Suppressor macrophage treated with lipopolysaccharide for 1 hour (primary cell): ENCODE measurements at places on chromosomes 13 and 19.

DNA sequence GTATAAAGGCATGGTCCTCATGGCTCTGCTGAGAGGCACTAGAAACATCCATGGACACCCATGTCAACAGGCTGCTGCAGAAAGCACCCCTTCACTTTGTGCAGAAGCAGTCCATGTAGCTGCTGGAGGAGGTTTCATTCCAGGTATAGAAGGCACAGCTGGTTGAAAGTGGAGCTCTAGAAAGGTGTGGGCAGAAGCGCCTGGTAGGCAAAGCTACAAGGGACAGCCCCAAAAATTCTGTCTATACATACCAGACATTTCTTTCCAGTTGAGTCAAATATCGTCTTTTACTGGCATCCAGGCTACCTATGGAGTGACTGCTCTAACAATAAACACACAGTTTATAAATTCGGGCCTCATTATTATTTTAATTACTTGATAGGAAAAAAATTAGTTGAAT lies 129.3 kb downstream of the ENOX1 start:
- DNase-seq = no peak

DNA sequence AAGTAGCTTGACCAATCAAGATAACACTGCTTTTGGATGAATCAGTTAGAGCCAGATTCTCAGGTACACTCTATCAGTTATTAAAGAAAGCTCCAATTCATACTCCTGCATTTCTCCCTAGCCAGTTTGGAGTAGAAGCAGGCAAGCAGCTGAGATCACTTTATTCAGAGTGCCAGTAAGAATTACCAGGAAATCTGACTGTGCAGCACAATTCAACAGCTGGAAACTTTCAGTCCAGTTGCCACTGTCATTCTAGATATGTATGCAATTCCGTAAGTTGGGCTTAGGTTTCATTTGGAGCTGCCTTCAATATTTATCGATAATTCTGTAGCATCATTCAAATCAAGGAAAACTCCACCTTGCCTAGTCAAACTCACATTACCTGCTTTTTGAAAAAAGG lies 2625.6 kb upstream of the PCDH20 start:
- no peak for DNase-seq

DNA sequence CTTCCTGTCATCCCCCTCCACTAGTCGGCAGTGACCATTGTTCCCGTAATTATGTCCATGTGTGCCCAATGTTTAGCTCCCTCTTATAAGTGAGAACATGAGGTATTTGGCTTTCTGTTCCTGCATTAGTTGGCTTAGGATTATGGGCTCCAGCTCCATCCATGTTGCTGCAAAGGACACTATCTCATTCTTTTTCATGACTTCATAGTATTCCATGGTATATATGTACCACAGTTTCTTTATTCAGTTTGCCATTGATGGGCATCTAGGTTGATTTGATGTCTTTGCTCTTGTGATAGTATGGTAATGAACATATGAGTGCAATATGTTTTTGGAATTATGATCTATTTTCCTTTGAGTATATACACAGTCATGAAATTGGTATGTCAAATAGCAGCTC lies 522.1 kb downstream of the DCT start:
- no peak for DNase-seq

DNA sequence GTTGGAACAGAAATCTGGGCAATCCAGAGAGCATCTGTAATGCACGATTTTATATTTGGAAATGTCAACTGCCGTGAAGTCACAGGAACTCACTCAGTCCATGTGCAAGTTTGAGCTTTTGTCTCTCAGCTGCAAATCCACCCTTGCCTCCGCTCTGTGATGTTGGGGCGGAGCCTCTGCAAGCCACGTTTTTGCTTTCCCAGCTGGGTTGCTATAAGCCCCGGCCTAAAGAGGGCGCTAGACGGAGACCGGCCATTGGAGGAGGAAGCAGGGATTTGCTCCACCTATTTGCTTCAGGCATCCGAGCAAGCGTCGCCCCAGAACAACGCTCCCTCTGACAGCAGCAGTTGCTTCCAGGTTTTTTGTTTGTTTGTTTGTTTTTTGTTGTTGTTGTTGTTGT lies 56.2 kb downstream of the TRPM4 start:
- no peak for DNase-seq

- no peak for DNase-seq
Observed at GRCh38 chr13:109476001-109476400, 310.4 kb downstream of the IRS2 start.

DNA sequence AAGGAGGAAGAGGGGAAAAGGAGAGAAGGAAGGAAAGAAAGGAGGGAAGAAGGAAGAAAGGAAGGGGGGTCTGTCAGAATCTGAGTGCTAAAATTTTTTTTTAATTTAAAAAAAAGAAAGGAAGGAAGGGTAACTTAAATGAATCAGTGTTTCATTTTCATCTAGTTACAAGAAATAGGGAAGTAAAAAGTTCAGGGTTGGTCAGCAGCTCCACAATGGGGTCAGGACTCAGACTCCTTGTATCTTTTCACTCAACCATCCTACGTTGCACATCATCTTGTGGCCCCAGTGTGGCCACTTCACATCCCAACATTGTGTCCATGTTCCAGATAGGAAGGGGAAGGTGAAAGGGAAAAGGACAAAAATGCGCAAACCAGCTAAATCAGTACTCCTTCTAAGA lies 14.3 kb upstream of the FNDC3A start:
- no peak for DNase-seq

DNA sequence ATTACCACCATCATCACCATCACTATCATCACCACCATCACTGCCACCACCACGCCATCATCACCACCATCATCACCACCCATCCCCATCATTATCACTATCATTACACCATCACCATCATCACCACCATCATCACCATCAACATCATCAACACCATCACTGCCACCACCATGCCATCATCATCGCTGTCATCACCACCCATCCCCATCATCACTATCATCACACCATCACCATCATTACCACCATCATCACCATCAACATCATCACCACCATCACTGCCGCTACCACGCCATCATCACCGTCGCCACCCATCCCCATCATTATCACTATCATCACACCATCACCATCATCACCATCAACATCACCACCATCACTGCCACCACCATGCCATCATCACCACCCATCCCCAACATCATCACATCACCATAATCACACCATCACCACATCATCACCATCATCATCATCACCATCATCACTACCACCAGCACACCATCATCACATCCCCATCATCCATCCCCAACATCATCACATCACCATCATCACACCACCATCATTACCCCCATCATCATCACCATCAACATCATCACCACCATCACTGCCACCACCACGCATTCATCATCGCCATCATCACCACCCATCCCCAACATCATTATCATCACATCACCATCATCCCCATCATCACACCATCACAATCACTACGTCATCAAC lies 61.7 kb downstream of the TUBGCP3 start:
- no peak for DNase-seq

DNA sequence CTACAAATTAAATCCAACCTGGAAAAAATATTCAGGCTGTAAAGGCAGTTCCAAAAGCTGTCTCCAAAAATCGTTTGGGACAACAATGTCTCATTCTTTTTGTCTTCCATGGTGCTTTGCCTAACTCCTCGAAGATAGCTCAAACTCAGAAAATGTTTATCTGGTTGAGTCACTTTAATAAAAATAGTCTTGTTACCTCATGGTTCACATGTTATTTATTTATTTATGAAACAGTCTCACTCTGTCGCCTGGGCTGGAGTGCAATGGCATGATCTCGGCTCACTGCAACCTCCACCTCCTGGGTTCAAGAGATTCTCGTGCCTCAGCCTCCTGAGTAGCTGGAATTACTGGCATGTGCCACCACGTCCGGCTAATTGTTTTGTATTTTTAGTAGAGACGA lies 4.9 kb upstream of the BRD4 start:
- no peak for DNase-seq

- DNase-seq = no peak
Observed at GRCh38 chr19:35037716-35038622, 3.6 kb upstream of the HPN start.

DNA sequence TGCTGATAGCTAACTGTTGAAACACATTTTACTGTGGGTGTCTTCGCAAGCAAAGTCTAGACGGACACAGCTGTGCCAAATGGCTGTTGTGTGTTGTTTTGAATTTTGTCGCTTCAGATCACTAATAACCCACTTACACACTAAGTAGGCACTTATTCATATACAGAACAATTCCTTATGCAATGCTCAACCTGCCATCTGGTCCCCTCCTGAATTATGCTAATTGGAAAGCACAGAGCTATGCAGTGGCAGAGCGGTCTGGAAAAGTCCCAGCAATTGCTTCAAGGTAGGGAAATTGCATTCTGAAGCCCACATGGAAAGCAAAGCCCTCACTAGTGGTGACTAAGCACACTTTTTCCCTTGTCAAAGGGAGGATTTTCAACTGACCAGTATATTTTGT lies 69.9 kb downstream of the C13orf42 start:
- no peak for DNase-seq

- no peak for DNase-seq
Observed at GRCh38 chr13:21833921-21834320, 163.0 kb downstream of the FGF9 start.

DNA sequence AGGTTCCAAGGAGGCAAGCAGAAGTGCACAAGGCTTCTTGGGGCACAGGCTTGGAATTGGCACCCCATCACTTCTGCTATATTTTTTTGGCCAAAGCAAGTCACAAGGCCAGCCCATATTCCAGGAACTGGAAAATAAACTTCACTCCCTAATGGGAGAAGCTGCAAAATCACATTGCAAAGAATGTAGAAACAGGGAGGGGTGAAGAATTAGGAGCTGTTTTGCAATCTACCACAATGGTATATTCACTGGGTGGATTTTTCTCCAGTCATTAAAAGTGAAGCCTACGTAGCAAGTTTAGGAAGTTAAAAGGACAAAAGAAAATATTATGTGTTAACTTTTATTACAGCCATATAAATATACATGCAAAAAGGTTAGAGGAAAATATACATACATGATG lies 464.8 kb downstream of the COG6 start:
- no peak for DNase-seq

DNA sequence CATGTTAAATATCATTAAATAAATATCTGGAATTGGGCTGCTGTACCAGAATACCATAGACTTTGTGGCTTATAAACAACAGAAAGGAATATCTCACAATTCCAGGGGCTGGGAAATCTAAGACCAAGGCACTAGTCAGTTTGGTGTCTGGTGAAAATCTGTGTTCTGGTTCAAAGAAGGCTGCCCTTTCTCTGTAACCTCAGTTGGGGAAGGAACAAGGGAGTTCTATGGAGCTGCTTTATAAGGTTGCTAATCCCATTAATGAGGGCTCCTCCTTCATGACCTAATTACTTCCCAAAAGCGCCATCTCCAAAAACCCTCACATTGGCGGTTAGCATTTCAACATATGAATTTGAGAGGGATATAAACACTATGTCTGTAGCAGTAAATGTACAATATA lies 480.9 kb downstream of the GPC5 start:
- DNase-seq = no peak

DNA sequence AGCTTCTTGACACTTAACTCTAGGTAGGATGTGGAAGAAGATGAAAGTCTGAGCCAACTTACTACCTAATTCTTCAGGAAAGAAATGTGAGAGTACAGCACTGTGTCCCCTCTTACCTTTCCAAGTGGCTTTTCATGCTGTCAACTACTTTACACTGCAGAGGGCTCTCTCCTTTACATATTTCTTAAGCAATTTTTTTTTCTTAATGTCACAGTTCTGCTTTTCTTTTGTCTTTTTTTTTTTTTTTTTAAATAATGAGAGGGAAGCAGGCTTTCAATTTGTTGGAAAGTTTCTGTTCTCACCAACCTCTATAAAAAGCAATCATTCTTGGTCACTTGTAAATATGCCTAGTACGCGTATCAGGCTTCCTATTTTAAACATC lies 212.7 kb upstream of the MIR17HG start:
- peak; percentile 62 for DNase-seq

- DNase-seq = peak; percentile 84
Observed at GRCh38 chr13:38348861-38349389, 726 bp upstream of the UFM1 start.

DNA sequence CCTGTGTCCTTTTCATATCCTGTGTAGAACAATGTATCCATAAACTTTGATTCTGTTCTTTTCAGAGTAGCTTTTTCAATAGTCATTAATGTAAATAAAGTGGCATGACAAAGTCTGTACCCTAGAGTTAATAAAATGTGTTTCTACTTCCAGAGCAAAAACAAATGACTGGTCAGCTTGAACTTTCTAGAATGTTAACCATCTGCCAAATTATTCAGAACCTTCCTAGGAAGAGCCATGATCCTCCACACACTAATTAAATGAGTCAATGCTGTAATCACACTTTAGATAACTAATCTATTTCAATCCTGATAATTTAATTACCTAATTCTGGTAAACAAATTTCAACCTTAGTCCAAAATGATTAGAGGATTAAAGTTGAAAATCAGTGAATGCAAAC lies 73.2 kb downstream of the DIAPH3 start:
- DNase-seq = no peak
